CD4-positive, alpha-beta T cell (primary cell): ENCODE measurements at places on chromosomes 16 and 17. TPM values are rescaled to one million over a fixed set of nuclear protein-coding genes. Genes with fewer than 3 reads are reported as not detected.

DNA sequence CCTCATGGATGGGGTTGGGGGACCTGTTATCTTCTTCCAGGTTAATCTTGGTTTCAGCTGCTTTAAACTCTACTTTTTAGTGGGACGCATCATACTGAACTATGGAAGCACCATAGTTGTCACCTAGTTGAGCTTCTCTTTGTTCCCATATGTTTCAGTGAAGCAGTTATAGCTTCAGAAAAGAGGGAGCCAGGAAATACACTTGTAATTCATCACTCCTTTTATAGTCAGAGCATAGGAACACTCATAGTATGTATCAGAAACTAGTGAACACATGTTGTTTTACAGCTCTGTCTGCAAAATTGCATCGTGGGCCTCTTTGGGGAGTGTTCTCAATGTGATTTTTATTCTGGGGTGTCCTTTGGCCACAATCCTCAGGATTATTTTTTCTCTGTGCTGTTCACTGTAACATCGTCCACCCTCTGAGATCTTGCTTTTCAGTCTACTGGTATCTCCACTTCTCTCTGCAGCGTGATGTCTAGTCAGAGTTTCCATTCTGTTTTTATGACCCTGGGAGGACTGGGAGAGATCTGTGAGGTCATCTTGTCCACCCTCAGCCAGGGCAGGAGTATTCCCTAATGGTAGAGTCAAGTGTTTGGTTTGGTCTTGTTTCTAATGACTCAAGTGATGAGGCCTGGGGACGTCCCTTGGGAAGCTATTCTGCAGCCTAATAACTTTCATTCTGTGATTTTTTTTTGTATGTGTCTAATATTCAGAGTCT, 585.4 kb downstream of the WWOX start:
- H3K4me3 ChIP-seq: no peak overlapping the region
- DNase-seq: no peak
- no peak overlapping the region for H3K27ac ChIP-seq
- no peaks in the 10 kb centered on the region for H3K36me3 ChIP-seq
- H3K27me3 ChIP-seq: no peaks in the 10 kb centered on the region
- no peaks in the 10 kb centered on the region for H3K4me1 ChIP-seq

GRCh38 chr17:82272495-82273326, 789 bp downstream of the CSNK1D start:
- H3K4me3 ChIP-seq: peak overlapping the region; percentile 75
- H3K36me3 ChIP-seq: peaks cover 33% of the 10 kb centered on the region
- no peaks in the 10 kb centered on the region for H3K27me3 ChIP-seq
- H3K27ac ChIP-seq: peak overlapping the region; percentile 78
- DNase-seq: peak; percentile 35

DNA sequence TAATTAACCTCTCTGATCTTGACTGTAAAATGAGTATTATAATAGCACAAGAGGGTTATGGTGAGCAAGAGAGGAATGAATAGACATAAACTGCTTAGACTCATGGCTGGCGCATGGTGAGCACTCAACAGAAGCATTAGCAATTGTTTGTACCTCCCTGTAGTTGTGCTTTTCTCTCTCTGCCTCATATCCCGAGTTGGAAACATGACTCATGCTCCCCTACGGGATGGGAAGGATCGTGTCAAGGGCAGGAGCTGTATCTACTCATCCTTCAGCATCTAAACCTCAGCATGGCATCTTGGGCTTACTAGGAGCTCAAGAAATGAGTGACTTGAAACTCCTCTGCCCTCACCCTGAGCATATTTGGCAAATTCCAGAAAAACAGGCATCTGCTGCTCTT, 299.6 kb downstream of the MAP2K4 start:
- no peak overlapping the region for H3K27ac ChIP-seq
- H3K36me3 ChIP-seq: no peaks in the 10 kb centered on the region
- no peaks in the 10 kb centered on the region for H3K27me3 ChIP-seq
- H3K4me1 ChIP-seq: no peaks in the 10 kb centered on the region

- H3K4me3 ChIP-seq: peak overlapping the region; percentile 70
- H3K36me3 ChIP-seq: peaks cover 5% of the 10 kb centered on the region
- H3K27me3 ChIP-seq: no peaks in the 10 kb centered on the region
Measured at GRCh38 chr16:50695017-50696000, 1.9 kb downstream of the NOD2 start.

Gene ADAMTS18
- not detected for total RNA-seq

Gene KRTAP16-1
- total RNA-seq: 1.0 TPM

Gene MYL11
- 0.95 TPM for total RNA-seq

Gene CPHXL2
- not detected for total RNA-seq

Gene RNF167
- total RNA-seq: 62.8 TPM
